ENCODE measurements at places on chromosomes 5 and 9. TPM values are rescaled to one million over a fixed set of nuclear protein-coding genes. Genes with fewer than 3 reads are reported as not detected.

Gene LRRC19
- total RNA-seq = not detected

Gene UBAP1
- total RNA-seq = 33.6 TPM

Gene SLC46A2
- not detected for total RNA-seq

Gene CYLC2
- total RNA-seq = not detected

Gene BAAT
- total RNA-seq = not detected

Gene PDLIM4
- 1.2 TPM for total RNA-seq

Gene FAM221B
- total RNA-seq = not detected

Gene PCDHA11
- total RNA-seq = not detected

- peaks cover 23% of the 10 kb centered on the region for H3K36me3 ChIP-seq
- no peaks in the 10 kb centered on the region for H3K27me3 ChIP-seq
- DNase-seq = no peak
- no peak overlapping the region for H3K4me3 ChIP-seq
- no peak overlapping the region for H3K27ac ChIP-seq
- no peaks in the 10 kb centered on the region for H3K4me1 ChIP-seq
Measured at GRCh38 chr5:53643445-53643844, 83.0 kb downstream of the NDUFS4 start.

DNA sequence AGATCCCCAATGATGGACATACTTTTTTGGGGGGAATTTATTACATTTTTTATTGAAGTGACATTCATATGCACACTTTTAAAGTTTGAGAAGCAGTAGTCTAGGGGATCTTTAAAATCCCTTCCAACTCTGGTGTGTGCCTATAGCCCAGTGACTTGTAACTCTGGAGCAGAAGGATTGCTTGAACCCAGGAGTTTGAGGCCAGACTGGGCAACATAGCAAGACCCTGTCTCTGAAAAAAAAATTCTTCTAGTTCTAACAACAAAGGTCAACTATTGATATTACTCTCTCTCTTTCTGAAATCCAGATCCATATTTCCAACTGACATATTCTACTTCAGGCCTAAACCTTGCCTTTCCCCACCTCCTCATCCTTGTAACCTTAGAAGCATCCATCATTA lies 148.2 kb upstream of the SPRY4 start:
- no peak overlapping the region for H3K4me3 ChIP-seq
- DNase-seq = no peak
- H3K27ac ChIP-seq = peak overlapping the region; percentile 58
- peaks cover 2% of the 10 kb centered on the region for H3K27me3 ChIP-seq
- H3K36me3 ChIP-seq = no peaks in the 10 kb centered on the region

DNA sequence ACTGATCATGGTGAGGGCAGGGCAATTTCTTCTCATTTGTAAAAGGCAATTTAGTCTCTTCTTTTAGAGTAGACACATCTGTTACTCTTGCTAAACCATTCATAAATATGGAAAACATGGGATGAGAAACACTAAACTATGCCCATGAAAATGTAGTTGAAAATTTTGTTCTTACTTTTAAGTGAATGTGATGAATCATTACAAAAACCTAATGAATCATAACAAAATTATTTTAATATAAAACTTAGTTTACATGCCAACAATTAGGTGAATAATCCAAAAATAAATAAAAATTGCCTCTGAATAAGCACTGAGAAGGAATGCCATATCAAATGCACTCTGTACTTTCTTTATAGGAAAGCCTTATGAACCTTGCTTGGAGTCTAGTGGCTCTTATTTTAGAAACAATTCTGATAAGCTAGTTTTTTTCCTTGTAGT lies 297.7 kb upstream of the EFNA5 start:
- no peaks in the 10 kb centered on the region for H3K36me3 ChIP-seq
- H3K27ac ChIP-seq = no peak overlapping the region
- H3K27me3 ChIP-seq = peaks cover 2% of the 10 kb centered on the region
- no peak overlapping the region for H3K4me3 ChIP-seq
- no peak for DNase-seq

DNA sequence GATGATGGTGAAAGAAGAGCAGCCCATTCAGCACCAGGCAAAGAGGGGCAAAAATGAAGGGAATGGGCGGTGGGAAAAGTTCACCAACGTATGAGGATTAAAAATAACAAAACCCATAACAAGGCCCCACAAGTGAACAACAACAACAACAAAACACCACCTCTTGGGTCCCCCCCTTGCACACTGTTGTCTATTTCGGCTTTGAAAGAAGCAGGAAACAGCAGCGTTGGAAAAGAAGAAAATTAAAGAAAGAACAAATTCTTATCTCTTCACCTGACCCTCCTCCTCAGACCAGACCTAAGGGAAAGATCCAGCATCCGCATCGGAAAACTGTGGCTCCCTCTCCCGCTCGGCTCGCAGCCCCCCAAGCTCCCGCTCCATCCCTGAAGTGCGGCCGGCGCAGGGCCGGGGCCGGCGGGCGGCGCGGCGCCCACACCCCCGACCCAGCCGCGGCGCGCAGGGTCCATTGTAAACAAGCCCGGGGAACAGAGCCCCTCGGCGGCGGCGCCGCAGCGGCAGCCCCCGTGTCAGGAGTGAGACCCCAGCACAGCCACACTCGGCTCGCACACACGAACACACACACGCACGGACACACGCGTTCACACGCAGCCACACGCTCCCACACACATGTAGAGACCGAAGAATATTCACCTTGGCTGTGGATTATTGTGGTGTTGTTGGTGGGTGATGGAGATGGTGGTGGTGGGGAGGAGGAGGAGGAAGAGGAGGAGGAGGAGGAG lies 535 bp downstream of the RFX3 start:
- H3K4me3 ChIP-seq = peak overlapping the region; percentile 93
- H3K36me3 ChIP-seq = peaks cover 24% of the 10 kb centered on the region
- no peaks in the 10 kb centered on the region for H3K27me3 ChIP-seq
- DNase-seq = no peak
- peaks cover 48% of the 10 kb centered on the region for H3K4me1 ChIP-seq

GRCh38 chr5:144060598-144060997 lies 109.9 kb downstream of the YIPF5 start:
- DNase-seq = no peak
- H3K4me1 ChIP-seq = peaks cover 2% of the 10 kb centered on the region
- no peaks in the 10 kb centered on the region for H3K27me3 ChIP-seq
- H3K36me3 ChIP-seq = no peaks in the 10 kb centered on the region
- no peak overlapping the region for H3K27ac ChIP-seq

- H3K36me3 ChIP-seq = no peaks in the 10 kb centered on the region
- no peak overlapping the region for H3K27ac ChIP-seq
- no peak overlapping the region for H3K4me3 ChIP-seq
- no peak for DNase-seq
Measured at GRCh38 chr9:13332571-13332970, 53.1 kb upstream of the MPDZ start.

DNA sequence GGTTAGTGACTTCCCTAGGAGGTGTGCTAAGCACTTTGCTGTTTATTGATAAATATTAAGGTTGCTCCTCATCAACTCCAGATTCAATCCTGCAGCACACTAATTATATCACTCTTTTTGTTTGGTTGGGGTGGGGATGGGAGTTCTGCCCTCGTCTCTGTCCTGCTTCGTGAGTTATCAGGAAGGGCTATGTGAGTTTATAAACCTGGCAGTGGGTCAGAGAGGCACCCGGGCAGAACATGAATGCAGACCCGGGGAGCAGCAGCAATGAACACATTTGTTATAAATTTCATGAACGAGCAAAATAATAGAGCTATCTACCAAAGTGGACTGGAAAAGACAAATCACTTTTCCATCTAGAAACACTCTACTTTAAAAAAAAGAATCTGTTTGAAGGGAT lies 125.5 kb upstream of the WWC1 start:
- DNase-seq = no peak
- no peaks in the 10 kb centered on the region for H3K36me3 ChIP-seq
- H3K27me3 ChIP-seq = peaks cover 6% of the 10 kb centered on the region
- H3K4me3 ChIP-seq = no peak overlapping the region
- H3K27ac ChIP-seq = no peak overlapping the region
- H3K4me1 ChIP-seq = peaks cover 4% of the 10 kb centered on the region

DNA sequence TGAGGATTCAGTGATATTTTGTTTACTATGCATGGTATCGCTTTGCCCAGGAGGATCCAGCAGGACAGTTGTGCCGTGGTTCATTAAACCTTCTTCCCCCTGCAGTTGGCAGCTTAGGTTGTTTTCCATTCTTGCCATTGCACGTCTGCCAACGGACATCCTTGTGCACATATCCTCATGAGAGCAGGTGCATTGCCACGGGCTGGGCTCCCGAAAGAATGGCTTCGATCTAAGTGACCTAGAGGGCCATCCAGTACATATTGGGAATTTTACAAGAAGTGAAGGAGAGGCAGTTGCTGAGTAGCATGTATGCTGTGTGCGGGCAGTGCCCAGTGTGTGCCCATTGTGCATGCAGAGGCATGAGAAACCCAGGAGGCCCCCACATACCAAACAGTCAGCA lies 22.1 kb downstream of the HRH2 start:
- no peak overlapping the region for H3K4me3 ChIP-seq
- no peak for DNase-seq
- peaks cover 32% of the 10 kb centered on the region for H3K4me1 ChIP-seq
- no peaks in the 10 kb centered on the region for H3K27me3 ChIP-seq
- H3K27ac ChIP-seq = no peak overlapping the region
- H3K36me3 ChIP-seq = peaks cover 48% of the 10 kb centered on the region

DNA sequence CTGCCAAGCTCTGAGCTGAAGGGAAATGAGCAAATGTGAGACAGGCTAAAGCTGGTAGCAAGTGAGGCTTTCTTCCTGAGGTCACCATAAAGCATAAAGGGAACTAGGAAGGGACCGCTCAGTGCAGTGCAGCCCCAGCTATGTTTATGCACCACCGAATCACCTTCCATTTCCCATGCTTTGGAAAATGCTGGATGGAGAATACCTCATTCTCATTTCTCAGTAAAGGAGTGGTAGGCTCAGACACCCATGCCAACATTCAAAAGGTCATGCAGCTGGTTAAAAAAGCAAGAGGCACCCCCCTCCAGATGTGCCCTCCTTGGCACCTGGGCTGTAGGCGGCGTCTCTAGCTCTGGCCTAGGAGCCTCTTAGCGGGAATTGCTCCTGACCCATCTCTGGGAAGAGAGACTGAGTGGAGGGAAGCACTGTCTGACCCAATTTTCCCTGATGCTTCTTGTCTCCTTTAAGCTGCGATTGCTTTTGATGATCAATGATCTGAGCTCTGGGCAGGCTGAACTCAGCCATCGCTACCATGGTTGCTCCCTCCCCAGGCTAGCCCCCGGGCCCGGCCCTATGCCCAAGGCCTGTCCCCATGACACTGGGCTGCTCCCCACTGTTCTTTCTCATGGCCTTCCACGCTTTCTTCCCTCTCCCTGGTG lies 58.7 kb downstream of the ZNF354C start:
- DNase-seq = peak; percentile 0
- H3K27ac ChIP-seq = no peak overlapping the region
- H3K27me3 ChIP-seq = no peaks in the 10 kb centered on the region
- no peak overlapping the region for H3K4me3 ChIP-seq
- peaks cover 3% of the 10 kb centered on the region for H3K36me3 ChIP-seq

GRCh38 chr9:122381206-122381950 lies 10.6 kb downstream of the PTGS1 start:
- DNase-seq = no peak
- no peak overlapping the region for H3K4me3 ChIP-seq
- no peak overlapping the region for H3K27ac ChIP-seq
- H3K4me1 ChIP-seq = peaks cover 11% of the 10 kb centered on the region

DNA sequence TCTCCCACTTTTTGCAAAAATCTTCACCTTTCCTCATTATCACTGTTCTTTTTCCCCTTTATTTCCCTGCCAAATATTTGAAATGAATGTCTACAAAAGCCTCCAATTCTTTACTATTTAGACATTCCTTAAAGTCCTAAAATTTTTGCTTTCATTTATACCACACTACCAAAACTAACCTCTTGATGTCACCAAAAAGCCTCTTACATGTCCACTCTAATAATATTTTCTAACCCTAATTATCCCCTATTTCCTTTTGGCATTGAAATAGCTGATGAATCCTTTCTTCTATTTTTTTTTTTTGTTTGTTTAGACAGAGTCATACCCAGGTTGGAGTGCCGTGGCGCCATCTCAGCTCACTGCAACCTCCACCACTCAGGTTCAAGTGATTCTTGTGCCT lies 32.3 kb upstream of the NRG2 start:
- no peak overlapping the region for H3K27ac ChIP-seq
- H3K4me3 ChIP-seq = no peak overlapping the region
- H3K4me1 ChIP-seq = no peaks in the 10 kb centered on the region

DNA sequence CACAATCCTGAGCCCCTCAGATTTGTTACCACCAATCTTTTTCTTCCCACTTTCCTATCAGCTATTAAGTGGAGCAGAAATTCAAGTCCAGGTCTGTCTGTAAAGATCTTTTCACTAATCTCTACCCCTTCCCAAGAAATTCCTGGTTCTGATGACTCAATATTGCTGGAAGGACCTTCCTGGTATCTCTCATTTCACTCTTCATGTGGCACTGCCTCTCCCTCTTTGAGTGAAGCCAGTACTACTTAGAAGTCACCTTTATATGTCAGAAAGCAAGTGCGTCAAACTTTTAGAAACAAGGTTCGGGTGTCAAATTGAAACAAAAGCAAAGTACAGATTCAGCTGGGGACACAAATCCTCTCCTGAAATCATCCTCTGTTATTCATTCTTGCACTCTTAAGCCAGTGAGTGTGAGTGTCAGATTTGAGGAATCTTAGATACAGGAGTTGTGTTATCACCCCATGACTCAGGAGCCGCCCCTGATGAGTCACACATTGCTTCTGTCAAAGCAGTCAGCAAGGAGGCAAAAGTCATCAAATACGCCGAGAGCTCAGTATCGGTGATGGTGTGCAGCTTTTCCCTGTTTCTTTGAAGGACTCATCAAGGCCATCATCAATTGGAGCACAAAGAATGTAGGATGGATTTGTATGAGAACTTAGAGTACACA lies 313.0 kb downstream of the CETN3 start:
- H3K4me1 ChIP-seq = no peaks in the 10 kb centered on the region
- H3K36me3 ChIP-seq = no peaks in the 10 kb centered on the region
- H3K27ac ChIP-seq = no peak overlapping the region
- H3K4me3 ChIP-seq = no peak overlapping the region
- no peaks in the 10 kb centered on the region for H3K27me3 ChIP-seq

DNA sequence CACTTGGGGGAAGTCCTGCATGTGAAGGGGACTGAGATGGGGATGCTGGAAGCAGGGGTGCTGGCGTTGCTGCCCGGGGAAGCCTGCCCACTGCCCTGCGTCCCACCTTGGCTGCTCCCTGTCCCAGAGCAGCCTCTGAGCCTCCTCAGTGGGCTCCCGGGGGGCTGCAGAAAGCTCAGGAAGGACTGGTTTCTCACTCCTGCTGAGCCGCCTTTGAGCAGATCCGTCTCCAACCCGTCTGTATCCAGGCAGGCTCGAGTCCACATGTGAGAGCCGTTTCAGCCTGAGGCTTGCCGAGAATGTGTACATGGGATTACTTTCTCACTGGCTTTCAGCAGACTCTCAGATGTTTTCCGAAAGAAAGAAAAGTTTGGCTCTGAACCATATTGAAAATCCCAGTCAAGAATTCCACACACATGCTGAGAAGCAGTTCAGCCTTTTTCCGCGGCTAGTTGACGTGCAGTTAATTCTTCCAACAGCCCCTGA lies 95.3 kb upstream of the COL5A1 start:
- H3K27me3 ChIP-seq = no peaks in the 10 kb centered on the region
- no peak overlapping the region for H3K27ac ChIP-seq
- no peak overlapping the region for H3K4me3 ChIP-seq

- H3K27me3 ChIP-seq = no peaks in the 10 kb centered on the region
- peaks cover 36% of the 10 kb centered on the region for H3K36me3 ChIP-seq
- no peak for DNase-seq
- H3K27ac ChIP-seq = no peak overlapping the region
- H3K4me1 ChIP-seq = peaks cover 7% of the 10 kb centered on the region
Measured at GRCh38 chr9:37447111-37447510, 18.1 kb downstream of the ZBTB5 start.

GRCh38 chr5:132656774-132657355 lies 1.1 kb upstream of the IL13 start:
- DNase-seq = no peak
- peaks cover 11% of the 10 kb centered on the region for H3K27me3 ChIP-seq
- peaks cover 58% of the 10 kb centered on the region for H3K4me1 ChIP-seq
